Esophagus muscularis mucosa (tissue), 4 donors: ENCODE measurements at places on chromosomes 6 and 20. TPM values are rescaled to one million over a fixed set of nuclear protein-coding genes. Genes with fewer than 3 reads are reported as not detected.

DNA sequence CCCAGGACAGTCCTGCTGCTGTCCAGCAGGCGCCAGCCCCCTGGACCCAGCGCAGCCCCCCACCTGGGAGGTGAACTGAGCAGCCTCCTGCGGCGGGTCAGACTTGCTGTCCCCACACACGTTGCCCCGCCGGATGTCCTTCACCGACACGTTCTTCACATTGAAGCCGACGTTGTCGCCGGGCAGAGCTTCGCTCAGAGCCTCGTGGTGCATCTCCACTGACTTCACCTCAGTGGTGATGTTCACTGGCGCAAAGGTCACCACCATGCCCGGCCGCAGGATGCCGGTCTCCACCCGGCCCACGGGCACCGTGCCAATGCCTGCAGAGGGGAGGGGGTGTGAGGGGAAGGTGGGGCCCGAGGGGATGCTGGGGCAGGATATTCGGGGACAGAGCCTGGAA is 8.5 kb downstream of the EEF1A2 start:
- DNase-seq = no peak

DNA sequence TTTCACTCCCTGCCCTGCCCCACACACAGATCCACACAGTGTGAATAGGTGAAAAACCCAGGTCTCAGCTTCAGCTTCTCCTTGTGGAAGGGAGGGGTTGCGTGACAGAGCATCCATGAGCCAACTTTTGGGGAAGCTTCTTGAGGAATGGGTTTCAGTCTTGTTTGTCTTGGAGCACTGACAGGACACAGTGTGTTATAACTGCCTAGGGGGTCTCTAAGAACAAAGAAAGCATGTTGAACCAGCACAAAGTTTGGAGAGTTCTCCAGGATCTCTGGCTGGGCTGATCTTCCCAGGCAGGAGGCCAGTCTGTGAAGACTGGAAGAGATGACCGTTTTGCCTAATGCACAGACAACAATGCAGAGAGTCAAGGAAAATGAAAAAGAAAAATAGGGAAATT is 164.5 kb downstream of the COL12A1 start:
- no peak for DNase-seq

The PPIL6 gene
- total RNA-seq = 2.2 TPM

The PHF20 gene
- 46.9 TPM for total RNA-seq
